ENCODE measurements at places on chromosomes 3 and 15.

- no peak for DNase-seq
These were observed 23.2 kb downstream of the SPTBN5 start for GRCh38 chr15:41870689-41871081.

- DNase-seq: no peak
These were observed 36.7 kb upstream of the ZNF774 start for GRCh38 chr15:90315278-90315982.

- DNase-seq: peak; percentile 76
These were observed 100.4 kb downstream of the DGKG start for GRCh38 chr3:186261638-186262037.

DNA sequence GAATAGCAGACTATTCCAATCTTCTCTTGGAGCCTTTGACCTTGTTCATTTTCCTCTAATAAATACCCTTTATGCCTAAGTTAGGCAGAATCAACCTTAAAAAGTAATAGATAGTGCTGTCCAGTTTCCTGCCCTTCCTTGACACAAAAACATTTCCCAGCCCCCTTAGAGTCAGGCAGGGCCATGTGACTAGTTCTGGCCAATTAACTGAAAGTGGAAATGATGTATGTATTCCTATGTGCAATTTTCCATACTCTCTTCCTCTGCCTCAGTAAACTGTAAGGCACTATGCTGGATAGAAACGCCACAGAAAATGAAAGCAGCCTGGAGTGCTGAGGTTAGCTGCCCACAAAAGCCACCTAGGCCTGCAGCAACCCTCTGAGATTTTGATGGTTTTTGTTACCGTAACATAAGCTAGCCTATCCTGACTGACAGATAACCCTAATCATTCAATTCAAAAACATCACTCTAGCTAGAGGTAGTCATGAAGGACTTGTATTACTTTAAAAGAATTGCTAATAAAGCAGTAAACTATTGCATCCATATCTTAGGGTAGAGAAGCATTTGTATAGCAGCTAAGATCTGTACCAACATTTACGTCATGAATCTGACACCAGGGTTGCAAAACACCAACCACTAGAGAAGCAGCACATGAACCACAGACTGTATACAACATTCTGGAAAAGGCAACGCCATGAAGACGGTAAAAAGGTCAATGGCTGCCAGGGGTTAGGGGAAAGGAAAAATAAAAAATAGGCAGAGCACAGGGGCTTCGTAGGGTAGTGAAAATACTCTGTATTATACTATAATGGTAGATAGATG lies 112.9 kb downstream of the ULK4 start:
- no peak for DNase-seq

GRCh38 chr3:171687581-171687980 lies 122.7 kb downstream of the PLD1 start:
- no peak for DNase-seq

DNA sequence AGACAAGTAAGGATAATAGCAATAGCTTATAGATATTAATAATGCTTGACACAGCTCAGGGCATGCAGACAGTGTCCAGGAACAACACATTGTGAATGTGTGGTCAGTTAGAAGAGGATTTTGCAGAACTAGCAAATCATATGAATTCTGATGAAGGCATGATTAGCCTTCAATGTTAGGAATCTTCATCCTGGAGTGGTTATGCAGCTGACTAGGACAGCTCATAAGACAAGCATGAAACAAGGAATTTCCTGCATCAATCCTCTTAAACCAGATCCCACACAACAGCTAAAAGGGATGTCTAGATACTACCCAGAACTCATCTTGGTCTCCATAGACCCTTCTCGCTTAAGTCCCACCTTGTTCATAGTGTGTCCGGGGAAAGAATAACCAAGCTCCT lies 499.0 kb upstream of the ATP11B start:
- no peak for DNase-seq

GRCh38 chr15:63463036-63463435 lies 41.4 kb upstream of the USP3 start:
- DNase-seq: no peak

DNA sequence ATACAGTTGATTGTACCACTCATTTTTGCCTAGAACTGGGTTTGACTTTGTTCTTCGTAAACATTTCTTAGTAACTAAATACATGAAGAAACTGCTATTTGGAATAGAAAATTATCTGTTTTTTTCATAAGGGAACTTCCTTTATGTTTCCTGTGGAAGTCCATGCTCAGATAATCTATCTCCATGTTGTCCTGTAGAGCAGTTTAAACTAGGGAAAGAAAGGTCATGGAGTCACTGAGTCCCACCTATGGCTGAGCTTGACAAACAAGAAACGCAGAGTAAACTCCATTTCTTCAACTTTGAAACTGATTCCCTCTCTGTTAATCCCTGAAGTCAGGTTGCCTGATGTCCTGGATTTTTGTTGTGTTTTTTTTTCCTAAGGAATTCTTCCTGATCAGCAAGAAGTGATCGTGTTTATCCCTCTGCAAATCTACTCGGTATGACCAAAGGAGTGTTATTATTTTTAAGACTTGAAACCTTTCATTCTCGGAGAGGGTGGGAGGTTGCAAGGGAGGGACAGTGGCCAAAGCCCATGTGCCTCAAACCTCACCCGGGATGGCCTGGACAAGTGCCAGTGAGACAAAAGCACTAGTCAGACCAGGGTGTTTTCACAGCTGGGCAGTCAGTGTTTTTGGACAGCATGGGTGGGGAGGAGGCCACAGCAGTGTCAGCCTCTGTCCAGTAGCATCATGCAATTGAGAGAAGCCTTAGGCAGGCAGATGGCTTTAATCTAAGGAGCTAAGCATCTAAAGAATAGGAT lies 129.8 kb upstream of the PHLDB2 start:
- no peak for DNase-seq

DNA sequence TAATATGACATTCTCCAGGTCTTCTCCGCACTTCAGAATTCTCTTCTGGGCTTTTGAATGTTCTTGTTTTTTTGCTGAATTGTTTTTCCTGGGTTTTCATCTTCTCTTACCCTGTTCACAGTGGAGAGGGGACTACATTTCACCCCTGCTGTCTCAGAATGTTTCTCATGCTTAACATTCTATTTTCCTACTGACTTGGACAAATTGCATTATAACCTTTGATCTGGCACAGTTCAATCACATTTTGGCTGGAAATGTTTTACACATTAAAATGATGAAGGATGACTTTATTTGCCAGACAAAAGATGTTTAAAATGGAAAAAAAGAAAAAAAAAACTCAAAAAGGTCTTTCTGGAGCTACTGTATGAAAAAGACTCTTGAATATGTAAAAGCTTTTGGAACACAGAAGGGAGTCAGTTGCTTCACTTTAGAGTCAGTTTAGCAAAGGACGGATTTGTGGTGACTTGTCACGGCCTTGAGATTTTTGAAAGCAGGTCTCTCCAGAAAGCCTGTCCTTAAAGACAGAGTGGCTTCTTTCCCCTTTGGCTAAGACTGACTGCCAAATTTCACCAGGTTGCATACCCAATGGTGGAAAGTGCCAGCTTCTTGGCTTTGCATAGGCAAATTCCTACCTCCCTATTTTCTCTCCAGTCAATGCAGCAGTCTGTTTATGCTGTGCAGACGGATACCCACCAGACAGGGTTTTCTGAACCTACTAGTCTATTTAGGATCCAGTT lies 401.0 kb upstream of the TBL1XR1 start:
- no peak for DNase-seq
